ENCODE measurements at places on chromosomes 3 and 15.
A peak's percentile ranks its signal among the peaks of the same experiment; 100 is the strongest.

DNA sequence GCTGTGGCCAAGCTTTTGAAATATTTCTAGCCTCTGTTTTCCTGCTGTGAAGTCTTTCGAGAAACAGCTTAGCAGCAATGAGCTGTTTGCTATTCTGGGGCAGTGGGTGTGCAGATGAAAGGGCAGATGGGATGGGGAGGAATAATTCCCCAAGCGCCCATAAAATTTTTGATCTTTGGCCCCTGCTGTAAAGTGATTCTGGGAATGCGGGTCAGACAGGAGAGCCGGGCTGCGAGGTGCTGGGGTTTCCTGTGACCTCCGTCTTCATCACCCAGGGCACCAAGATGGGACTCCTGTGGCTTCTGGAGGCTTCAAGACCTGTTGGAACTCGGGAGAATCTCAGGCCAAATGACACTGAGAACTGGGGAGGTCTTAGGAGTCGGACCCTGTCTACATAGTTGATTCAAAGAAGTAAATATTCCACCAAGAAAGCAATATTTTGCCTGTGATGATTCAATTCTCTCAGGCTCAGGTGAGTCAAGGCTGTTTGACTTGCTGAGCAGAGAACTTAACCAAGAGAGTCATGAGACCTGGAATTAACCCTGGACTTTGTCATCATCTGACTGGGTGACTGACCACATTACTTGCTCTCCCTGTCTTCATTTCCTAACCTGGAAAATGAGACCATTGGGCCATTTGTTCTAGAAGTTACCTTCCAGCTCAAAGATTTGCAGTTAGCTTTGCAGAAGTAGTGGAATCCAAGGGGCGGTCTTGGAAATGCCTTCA is 86.4 kb downstream of the POLR2M start:
- DNase-seq: no peak

DNA sequence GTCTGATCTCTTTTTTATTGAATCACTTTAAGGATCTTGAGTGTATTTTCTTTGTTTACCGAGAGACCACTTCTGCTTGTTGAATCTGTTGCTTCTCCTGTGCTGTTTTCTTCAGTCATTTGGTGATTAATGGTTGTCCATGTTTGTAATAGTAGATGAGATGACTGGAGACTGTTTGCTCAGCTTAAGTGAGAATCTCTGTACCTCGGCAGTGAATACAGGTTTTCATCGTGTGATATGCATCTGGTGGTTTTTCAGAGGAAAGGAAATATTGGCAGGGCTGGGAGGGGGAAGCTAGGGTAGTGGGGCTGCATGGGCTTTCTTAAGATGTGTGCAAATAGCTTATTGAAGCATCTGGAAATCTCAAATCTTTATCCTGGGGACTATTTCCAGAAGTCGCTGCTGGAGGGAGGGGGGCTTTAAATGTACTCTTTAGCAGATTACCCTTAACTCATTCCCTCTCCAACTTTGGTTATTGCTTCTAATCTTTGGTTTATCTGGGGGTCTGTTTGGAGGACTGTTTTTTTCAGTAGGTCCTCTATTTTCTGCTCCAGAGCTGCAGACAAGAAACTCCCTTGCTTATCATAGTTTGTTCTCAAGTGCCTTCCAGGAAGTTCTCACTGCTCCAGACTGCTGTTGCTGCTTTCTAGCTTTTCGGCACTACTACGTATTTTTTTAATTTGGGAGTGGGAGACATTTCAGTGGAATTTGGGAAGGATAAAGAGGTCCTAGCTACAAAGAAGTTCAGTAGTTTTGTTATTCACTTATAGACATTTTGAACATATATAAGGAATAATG is 19.4 kb downstream of the CMTM8 start:
- no peak for DNase-seq

DNA sequence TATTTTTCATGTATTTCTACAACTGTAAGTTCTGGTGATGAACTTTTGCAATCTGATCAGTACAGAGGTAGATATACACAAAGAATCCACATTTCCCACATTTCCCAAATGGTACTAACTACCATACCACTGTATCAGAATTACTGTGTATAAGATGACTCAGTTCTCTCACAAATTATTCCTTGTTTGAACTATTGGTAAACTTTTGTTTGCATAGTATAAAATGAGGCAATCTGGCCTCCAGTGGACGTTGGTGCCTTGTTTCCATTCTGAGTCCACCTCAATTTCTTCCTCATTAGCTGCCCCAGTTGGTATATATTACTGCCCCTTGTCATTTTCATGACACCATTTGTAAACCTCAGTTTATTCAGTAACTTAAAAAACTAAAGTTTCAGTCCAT is 38.5 kb downstream of the SPTSSB start:
- no peak for DNase-seq

- DNase-seq: no peak
These were observed 753 bp downstream of the INAFM2 start for GRCh38 chr15:40323953-40324937.

- DNase-seq: peak; percentile 76
These were observed 325.0 kb downstream of the CGGBP1 start for GRCh38 chr3:87733671-87734367.

GRCh38 chr15:61031532-61031931 is 197.6 kb downstream of the RORA start:
- DNase-seq: no peak

All from islet precursor cell (in vitro differentiated cells).